ENCODE measurements at places on chromosomes 7 and 10. TPM values are rescaled to one million over a fixed set of nuclear protein-coding genes. Genes with fewer than 3 reads are reported as not detected.

Gene TMEM130
- total RNA-seq = not detected

Gene OR9A2
- total RNA-seq = not detected

Gene LRRD1
- total RNA-seq = not detected

Gene FIGNL1
- 49.3 TPM for total RNA-seq

Gene MYO1G
- 0.11 TPM for total RNA-seq

Gene ARHGEF35
- total RNA-seq = 0.82 TPM

Gene C10orf95
- total RNA-seq = not detected

Gene PTN
- not detected for total RNA-seq

Gene PRKCQ
- 0.55 TPM for total RNA-seq

Gene GRB10
- 243 TPM for total RNA-seq

Gene LRRN3
- total RNA-seq = not detected

Gene CYP17A1
- total RNA-seq = not detected

Gene STYXL1
- 24.3 TPM for total RNA-seq

Gene VENTX
- not detected for total RNA-seq

Gene LBX1
- total RNA-seq = not detected

Gene KCNIP2
- 3.0 TPM for total RNA-seq

Gene IFIT2
- 0.51 TPM for total RNA-seq

Gene BNIP3
- total RNA-seq = 40.1 TPM

Gene RBM20
- not detected for total RNA-seq

Gene INTS1
- 114 TPM for total RNA-seq

Gene PLEKHS1
- not detected for total RNA-seq

Gene AGAP3
- total RNA-seq = 173 TPM

Gene HOXA6
- total RNA-seq = 20.7 TPM
